Progenitor cell of endocrine pancreas (in vitro differentiated cells): ENCODE measurements at places on chromosomes 12 and 14. TPM values are rescaled to one million over a fixed set of nuclear protein-coding genes. Genes with fewer than 3 reads are reported as not detected.

GRCh38 chr12:91507754-91508153 lies 325.1 kb upstream of the DCN start:
- DNase-seq, result no peak

Gene PPP1CC
- total RNA-seq, result 164 TPM in 2 replicates

Gene DYNC1H1
- 501 and 519 TPM in 2 replicates for total RNA-seq

DNA sequence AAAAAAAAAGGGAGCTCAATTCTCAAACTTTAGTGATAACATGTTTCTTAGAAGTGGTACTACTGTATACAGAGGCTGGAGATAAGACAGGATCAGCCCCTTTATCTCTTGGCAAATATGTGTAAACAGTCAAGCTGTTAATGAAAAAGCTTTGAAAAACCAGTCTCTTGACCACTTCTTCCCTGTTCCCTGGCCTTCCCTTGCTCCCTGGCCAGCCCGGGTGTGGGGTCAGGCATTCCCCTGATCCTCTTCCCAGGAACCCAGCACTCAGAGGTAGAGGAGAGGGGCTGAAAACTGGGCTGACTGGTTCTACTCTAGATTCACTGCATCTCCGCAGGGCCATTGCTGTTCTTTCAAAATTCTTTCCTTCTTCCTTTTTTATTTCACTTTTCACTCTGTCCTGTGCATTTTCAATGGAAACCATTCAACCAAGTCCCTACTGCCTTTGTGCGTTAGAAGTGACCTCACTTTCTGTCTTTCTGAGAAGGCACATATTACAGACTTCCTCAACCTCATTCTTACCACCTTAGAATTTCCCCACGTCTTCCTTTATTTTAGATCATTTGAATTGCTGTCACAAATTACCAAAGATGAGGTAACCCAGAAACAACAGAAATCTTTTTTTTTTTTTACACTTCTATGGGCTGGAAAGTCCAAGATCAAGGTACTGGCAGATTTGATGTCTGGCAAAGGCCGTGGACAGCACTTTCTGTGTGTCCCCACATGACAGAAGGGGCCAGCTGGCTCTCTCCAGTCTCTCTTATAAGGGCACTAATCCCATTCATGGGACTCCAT lies 5.7 kb downstream of the GNG2 start:
- no peak for DNase-seq

DNA sequence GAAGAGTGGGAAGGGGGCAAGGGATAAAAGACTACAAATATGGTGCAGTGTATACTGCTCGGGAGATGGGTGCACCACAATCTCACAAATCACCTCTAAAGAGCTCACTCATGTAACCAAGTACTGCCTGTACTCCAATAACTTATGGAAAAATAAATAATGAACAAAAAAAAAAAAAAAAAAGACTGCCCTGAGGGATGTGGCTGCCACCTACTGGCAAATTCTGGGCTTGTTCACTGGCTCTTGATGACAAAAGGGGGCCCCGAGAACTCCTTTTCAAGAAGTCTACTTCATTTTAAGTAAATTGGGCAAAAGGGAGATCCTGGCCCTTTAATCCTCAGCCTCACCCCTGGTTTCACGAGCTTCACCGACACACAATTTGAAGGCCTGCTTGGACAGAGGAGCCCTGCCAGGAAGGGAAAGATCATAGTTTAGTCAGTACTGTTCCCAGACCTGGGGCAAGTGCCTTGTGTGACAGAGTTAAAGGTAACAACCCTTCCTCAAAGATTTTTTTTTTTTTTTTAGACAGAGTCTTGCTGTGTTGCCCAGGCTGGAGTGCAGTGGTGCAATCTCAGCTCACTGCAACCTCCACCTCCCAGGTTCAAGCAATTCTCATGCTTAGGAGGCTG lies 26.1 kb upstream of the STAC3 start:
- DNase-seq, result no peak

Gene GOLGA5
- 29.7 TPM in 2 replicates for total RNA-seq

DNA sequence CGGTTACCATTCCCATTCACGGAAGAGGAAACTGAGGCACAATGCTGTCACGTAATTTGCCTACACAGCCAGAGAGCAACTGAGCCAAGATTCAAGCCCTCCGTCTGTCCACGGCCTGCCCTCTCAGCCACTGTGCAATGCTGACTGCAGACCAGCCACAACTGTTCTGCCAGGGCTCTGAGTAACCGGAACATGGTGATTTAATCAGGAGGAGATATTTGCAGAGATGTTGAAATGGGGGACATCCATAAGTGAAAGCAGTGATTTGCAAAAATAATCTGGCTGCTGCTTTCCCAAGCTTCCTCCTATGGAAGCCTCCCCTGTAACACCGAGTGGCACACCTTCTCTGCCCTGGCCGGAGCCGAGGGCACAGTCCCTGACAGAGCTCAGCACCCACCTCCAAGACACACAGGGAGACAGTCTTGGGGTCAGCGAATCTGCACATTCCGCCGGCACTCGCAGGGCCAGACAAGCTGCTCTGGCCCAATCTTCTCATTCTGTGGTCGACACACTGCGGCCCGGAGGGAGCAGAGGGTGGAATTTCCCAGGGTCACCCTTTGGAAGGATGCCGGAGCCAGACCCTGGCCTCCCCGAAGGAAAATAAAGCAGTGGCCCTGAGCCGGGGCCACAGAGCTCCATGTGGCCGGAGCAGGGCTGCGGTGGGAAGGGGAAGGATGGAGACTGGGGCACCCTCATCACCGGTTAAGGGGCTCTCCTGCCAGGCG lies 158.2 kb upstream of the DIO3 start:
- no peak for DNase-seq

- no peak for DNase-seq
Measured at GRCh38 chr14:91893007-91893406, 25.7 kb upstream of the TC2N start.

Gene CEBPE
- not detected in 2 replicates for total RNA-seq

GRCh38 chr14:91009501-91010152 lies 50.8 kb downstream of the RPS6KA5 start:
- no peak for DNase-seq

Gene LALBA
- total RNA-seq, result not detected in 2 replicates

- DNase-seq, result no peak
Measured at GRCh38 chr12:89970722-89971121, 262.1 kb upstream of the ATP2B1 start.

Gene NFE2
- total RNA-seq, result 17.2 and 17.9 TPM in 2 replicates

DNA sequence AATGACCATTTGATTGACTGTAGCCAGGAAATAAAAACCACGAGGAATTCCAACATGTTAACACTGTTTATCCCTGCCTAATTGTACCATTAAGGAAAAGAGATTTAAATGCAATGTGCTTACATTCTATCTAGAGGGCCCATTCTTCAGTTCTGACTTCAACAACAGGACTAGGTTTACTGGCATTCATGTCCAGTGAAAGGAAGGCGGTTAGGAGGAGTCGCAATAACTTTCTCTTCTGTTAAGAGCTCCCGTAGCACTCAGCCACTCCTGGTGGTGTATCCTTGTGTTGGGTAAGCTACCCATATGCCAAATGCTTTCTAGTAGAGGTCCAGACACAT lies 154.7 kb downstream of the STXBP6 start:
- no peak for DNase-seq

Gene ITGB7
- total RNA-seq, result 0.29 and 0.93 TPM in 2 replicates

DNA sequence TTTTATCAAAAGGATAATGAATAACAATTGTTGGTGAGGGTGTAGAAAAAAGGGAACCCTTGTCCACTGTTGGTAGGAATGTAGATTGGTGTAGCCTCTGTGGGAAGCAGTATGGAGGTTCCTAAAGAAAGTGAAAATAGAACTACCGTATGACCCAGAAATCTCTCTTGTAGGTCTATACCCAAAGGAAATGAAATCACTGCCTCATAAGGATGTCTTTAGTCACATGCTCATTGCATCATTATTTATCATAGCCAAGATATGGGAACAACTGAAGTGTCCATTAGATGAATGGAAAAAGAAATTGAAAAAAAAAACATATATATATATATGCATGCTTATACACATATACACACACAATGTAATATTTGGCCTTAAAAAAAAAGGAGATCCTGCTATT lies 158.8 kb upstream of the NPAS3 start:
- DNase-seq, result no peak

DNA sequence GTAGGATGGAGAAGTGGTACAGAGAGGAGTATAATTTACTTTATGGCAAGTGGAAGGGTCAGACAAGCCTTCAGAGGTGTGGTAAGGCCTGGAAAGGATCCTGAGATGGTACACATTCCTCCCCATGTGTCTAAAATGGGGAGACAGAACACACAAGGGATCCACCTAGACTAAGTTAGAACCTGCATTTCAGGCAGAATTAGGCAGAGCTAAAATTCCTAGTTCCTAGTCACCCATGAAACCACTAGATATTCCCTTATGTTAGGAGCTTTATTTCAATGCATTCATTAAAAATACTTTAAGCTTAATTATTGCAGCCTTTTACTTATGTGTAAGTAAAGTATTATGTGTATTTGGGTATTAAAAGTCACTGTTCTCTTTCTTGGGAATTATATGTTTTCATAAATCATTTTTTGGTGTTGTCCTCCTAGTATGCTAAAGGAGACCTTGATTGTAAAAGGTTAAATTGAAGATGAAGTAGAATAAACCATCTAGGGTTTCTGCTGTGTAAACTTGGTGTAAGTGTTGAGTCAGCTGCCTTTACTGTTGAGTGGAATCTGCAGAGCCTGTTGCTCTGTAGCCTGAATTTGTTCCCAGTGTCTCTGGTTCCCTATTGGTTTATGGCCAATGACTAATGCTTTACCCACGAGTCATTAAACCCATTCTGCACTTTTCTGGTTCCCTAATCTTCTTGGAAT lies 423.2 kb downstream of the ATP23 start:
- DNase-seq, result no peak

Gene CMKLR1
- total RNA-seq, result not detected in 2 replicates

Gene WASHC4
- total RNA-seq, result 50.1 and 52.7 TPM in 2 replicates

Gene SDR9C7
- total RNA-seq, result not detected in 2 replicates
